Stimulated activated CD8-positive, alpha-beta memory T cell treated with anti-CD3 and anti-CD28 coated beads, Interleukin-2, amount 100 ng/mL, for 1 hour (primary cell): ENCODE measurements at places on chromosomes 2 and 18.
A peak's percentile ranks its signal among the peaks of the same experiment; 100 is the strongest.

- peak; percentile 44 for DNase-seq
Observed at GRCh38 chr2:27428978-27429541, 629 bp downstream of the NRBP1 start.

- DNase-seq = no peak
Observed at GRCh38 chr2:178632729-178633128, 152.5 kb downstream of the PLEKHA3 start.

GRCh38 chr2:236840215-236840614 lies 245.5 kb upstream of the COPS8 start:
- DNase-seq = no peak

DNA sequence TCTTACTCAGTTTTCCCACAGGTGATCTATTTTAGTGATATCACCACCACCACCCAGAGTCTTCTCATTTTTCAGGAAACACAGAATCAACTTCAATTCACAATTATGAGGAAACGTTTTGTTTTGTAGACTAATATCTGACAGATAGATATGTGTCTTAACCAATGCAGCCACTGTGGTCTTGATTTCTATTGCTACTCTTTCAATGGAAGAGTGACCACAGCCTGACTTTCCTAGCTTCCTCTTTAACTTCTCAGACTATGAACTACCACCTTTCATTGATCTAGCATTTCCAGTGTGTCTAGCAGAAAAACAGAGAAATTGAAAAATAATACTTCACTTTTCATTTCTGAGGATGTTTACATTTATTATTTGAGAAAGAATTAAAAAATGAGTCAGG lies 20.5 kb downstream of the ADAM17 start:
- DNase-seq = no peak

DNA sequence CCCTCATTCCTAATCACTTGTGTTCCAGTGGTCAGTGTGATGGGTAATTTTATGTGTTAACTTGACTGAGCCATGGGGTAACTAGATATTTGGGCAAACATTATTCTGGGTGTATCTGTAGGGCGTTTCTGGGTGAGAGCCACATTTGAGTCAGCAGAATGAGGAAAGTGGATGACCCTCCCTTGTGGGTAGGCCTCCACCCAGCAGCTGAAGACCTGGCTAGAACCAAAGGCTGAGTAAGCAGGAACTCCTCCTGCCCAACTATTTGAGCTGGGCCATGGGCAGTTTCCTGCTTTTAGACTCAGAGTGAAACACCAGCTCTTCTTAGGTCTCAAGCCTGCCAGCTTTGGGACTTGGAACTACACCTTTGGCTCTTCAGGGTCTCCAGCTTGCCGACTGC lies 141.8 kb downstream of the ACKR3 start:
- DNase-seq = no peak
